Neural crest cell (in vitro differentiated cells): ENCODE measurements at places on chromosomes 4 and X.

- DNase-seq, result no peak
These were observed at the start of gene NR0B1 for GRCh38 chrX:30309139-30309571. Gene NR0B1, minus strand, starts transcription at chrX:30309390. Its CDS starts 27 bp downstream, at chrX:30309363.

GRCh38 chrX:132227383-132228112, 8.3 kb upstream of the RAP2C start:
- DNase-seq, result no peak

- DNase-seq, result no peak
These were observed 34.1 kb upstream of the ENOX2 start for GRCh38 chrX:130937101-130937500.

DNA sequence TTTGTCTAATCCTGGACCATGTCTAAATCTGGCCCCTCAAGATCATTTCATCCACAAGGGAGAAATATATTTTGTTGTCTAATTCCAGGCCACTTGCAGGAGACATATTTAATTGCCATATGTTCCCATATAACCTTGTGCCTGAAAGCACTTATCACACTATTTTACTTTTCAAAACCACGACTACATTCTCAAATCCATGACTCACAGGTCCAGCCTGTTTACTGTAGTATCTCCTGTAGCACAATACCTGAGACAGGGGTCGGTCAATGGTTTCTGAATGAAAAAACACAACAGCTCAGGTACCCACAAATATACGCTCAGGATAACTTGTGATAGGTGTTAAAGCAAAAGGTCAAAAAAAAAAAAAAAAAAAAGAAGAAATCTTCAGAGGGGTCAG, 60.9 kb downstream of the SEC24D start:
- no peak for DNase-seq

DNA sequence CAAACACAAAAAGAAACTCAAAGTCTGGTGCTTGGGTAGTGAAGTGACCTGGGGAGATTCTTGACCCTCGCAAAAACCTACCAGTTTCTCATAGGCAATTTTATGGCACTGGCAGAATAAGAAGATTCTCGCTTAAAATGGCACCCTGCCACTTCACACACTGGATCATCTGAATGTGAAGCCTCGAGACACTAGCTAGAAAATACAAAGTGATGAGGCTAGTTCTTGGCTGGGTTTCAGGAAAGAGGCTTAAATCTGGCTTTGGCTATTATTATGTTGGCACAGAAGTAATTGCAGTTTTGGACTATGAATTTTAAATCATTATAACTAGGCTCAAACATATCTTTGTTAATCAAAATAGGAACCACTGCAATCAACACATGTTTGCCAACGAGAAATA, 634.7 kb upstream of the BOD1L1 start:
- no peak for DNase-seq

GRCh38 chrX:104419211-104419610, 146.8 kb upstream of the IL1RAPL2 start:
- DNase-seq, result no peak

GRCh38 chr4:109739547-109739946, 9.7 kb upstream of the PLA2G12A start:
- DNase-seq, result no peak

DNA sequence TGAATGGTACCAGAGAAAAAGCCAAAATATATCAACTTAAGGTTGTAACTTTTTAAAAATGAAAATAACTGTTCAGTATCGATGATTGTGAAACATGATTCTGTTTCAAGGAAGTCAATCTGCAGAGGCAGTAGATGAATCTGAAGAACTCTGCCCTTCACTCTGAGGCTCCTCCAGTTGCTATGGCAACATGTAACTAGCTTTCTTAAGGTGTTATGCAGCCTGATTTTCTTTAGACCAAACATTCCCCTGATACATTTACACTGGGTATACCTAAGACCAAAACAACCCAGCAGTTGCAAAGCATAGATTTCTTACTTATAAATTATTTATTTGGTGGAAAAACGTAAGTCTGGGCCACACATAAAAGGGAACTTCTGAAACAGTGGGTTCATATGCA, 133.6 kb upstream of the RASGEF1B start:
- no peak for DNase-seq

- DNase-seq, result no peak
These were observed 365.8 kb upstream of the TENM3 start for GRCh38 chr4:181877329-181877848.

DNA sequence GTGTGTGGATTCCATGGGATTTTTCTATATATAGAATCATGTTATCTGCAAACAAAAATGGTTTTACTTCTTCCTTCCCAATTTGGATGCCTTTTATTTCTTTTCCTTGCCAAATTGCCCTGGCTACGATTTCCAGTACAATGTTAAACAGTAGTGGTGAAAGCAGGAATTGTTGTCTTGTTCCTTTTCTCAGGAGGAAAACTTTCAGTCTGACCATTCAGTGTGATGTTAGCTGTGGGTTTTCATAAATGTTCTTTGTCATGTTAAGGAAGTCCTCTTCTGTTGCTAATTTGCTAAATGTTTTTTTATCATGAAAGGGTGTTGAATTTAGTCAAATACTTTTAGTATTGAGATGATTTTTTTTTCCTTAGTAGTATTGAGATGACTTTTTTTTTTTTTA, 10.9 kb downstream of the SAP30 start:
- DNase-seq, result no peak

- DNase-seq, result no peak
These were observed 22.4 kb downstream of the CLDN22 start for GRCh38 chr4:183297675-183298074.

GRCh38 chrX:30060718-30061117, 154.6 kb upstream of the MAGEB2 start:
- no peak for DNase-seq

- DNase-seq, result no peak
These were observed 63.4 kb upstream of the MAGEB2 start for GRCh38 chrX:30151964-30152363.

DNA sequence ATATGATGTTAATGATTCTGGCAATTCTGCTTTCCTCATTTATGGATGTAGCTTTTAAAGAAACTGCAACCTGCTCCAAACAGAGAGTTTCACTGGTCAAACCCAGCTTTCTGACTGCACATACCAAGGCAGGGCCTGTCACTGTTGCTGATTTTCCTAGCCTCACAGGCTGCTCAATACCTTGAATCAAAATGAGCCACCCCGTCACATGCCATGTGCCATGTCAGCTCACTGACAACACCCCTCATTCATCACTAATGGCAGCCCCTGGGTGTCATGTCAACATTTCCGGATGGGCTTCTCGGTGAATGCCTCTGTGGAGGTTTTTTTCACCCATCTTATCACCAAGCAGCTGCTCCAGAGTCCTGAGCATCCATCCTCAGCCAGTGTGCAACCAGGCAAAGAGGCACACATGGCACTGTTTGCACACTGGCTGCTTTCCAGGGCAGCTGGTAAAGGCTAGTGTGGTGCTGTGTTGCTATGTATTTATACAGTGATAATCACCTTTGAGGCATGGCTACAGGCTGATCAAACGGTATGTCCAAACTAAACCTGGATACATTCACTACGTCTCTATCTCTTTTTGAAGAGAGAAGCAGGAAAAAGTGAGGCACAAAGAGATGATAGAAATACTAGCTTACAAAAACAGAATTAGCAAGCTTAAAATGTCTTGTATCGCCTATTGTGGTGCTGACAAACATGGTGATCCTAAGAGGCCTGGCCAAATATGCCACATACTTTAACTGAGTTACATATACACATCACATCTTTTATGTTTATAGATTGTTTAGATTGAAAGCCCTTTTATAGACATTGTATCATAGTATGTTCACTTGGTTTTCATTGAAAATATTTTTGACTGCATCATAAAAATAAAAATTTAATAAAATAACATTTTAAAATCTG, 94.6 kb upstream of the INPP4B start:
- no peak for DNase-seq

DNA sequence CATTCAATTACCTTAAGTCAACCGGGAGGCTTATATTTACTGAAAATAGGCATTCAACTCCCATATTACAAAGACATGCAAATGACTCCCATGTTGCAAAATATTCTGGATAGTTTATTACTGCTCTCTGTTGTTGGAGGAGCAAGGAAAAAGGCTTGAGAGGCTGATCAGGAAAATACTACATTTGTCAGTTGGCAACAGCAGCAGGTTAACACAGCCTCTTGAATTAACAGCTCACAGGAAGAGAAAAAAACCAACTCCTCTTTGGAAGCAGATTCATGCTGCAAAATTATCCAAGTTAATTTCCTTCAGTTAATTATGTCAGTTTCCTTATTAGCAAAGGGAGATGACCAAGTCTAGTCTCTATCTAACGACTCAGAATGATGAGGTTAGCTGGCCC, 238.9 kb downstream of the MAML3 start:
- no peak for DNase-seq

- no peak for DNase-seq
These were observed 21.2 kb downstream of the TRIML1 start for GRCh38 chr4:188160406-188160805.

GRCh38 chr4:125125276-125125675, 189.5 kb upstream of the FAT4 start:
- DNase-seq, result no peak

- DNase-seq, result no peak
These were observed 200.0 kb upstream of the MAD2L1 start for GRCh38 chr4:120266602-120267001.

- DNase-seq, result no peak
These were observed 268.8 kb upstream of the RASGEF1B start for GRCh38 chr4:81740487-81740886.

DNA sequence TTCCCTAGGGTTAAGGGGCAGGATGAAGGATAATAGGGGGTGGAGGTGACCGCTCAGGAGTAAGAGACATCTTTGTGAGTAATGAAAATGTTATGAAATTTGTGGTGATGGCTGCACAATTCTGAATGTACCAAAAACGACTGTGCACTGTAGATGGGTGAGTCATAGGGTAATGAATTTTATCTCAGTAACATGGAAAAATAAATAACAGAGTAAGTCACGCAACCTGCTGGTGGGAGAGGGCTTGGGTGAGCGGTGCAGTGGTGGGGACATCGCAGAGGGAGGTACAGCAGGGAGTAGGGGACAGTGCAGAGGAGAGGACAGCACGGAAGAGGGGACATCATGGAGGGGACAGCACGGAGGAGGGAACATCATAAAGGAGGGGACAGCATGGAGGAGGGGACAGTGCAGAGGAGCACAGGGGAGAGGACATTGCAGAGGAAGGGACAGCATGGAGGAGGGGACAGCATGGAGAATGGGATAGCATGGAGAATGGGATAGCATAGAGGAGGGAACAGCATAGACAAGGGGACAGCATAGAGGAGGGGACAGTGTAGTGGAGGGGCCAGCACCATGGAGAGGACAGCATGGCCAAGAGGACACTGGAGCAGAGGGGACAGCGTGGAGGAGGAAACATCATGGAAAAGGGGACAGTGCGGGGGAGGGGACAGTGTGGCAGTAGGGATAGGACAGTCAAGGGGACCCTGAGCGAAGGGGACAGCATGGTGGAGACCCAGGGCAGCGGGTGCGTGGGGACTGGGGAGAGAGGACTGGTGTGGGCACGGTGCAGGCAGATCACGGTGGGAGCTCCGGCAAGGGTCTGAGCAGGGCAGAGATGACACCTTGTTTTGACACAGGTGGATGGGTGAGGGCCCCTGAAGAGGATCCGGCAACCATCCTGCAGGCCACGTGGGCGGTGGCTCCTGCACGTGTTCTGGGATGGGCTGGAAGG, 68.5 kb upstream of the MXD4 start:
- DNase-seq, result no peak

- no peak for DNase-seq
These were observed 195.3 kb downstream of the MAML3 start for GRCh38 chr4:139958739-139959098.

DNA sequence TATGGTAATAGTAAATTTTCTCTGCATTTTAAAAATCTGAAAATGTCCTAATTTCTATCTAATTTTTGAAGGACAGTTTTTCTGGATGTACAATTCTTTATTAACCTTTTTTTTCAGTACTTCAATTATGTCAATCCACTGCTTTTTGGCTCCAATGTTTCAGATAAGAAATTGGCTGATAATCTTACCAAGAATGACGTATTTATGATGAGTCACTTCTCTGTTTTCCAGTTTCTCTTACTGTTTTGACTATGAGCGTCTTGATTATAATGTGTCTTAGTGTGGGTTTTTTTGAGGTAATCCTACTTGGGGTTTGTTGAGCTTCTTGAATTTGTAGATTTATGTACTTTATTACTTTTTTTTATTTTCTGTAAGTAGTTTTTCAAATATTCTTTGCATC, 47.2 kb downstream of the UGT2B11 start:
- DNase-seq, result no peak

DNA sequence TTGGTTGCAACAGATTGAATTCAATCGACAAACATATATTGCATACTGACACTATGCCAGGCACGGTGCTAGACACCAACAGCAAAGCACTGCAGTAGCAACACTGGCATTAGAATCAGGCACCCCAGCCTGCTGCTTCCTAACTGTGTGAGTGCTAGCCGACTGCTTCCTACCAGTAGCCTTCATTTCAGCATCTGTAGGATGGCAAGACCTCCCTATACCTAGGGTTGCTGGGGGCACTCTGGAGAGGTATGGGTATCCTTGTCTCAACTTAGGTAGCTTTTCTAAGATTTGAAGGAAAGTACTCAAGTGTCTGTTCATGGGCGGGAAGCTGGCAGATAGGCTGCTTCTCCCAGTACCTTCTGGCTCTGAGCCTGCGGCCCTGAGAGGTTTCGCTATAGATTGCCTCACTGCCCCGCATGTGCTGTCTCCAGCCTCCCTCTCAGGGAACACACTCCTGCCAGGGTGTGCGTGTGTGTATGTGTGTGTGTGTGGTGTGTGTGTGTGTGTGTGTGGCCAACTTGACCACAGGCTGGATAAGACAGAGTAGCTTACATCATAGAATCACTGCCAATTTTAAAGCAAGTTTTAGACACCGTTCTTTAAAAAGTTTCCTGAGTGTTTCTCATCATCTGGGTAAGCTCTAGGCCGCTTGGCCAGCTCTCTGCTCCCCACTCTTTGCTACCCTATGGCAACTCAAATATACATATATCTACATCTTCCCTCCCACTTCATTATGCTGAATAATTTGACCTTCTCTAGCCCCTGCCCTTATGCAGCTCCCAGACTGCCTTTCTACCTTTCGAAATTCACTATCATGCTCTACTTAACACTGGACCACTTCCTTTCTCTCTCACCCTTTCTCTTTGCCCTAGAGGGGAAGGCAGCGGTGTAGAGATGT, 97.0 kb upstream of the PJA1 start:
- DNase-seq, result no peak

GRCh38 chrX:105658136-105658535, 164.2 kb upstream of the NRK start:
- no peak for DNase-seq

DNA sequence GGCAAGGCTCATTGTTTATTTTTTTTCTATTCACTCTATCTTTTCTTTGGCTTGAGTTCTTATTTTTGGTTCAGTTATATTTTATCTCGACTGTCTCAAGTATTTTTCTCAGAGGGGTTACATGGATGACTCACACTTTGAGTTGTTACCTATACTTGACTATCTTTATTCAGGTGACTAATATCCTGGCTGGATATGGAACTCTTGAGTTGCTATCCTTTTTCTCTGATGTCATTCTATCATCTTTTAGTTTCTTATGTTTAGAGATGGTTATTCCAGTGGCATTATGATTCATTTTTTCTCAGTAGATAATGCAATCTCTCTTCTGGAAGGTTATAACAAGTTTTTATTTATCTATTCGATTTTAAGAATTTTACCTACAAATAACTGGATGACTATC, 117.9 kb downstream of the COX18 start:
- no peak for DNase-seq
